ENCODE measurements at places on chromosomes 16 and 17.

GRCh38 chr16:48081656-48082055 lies 74.1 kb downstream of the ABCC12 start:
- no peak for DNase-seq

DNA sequence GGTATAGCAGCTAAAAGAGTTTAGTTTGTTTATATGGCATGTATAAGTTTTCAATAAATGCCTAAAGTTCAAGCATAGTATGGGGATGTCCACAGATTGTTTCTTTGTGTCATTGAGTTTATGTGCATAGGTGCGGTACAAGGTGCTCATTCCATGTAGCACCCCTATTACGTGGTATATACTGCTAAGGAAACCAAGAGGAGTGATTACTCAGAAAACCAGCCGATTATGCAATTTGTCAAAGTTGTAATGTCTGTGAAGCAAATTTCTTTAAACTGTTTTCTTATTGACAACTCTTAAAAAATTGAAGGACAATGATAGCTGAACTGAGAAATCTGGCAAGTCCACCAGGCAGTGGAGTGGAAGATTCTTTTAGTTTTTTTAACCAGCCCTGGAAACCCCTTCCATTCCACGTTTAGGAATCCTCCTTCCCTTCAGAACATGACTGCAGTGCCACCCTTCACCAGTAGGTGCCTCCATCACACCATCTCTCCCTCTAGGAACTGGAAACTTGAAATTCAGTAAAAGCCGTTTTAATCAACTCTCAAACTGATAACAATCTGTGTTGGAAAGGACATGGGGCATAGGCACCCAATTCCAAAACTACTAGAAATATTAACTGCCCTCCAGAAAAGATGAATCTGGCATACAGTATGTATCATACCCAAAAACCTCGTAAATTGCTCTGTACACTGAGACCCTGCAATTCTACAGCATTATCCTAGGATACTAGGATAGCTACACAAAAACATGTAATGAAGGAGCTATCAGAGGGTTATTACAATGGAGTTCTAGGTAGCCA lies 43.5 kb downstream of the REXO5 start:
- peak; percentile 63 for DNase-seq

GRCh38 chr17:72185564-72185963 lies 64.7 kb downstream of the SOX9 start:
- DNase-seq = no peak

- DNase-seq = no peak
These were observed 29.0 kb upstream of the PITPNA start for GRCh38 chr17:1591474-1592090.

DNA sequence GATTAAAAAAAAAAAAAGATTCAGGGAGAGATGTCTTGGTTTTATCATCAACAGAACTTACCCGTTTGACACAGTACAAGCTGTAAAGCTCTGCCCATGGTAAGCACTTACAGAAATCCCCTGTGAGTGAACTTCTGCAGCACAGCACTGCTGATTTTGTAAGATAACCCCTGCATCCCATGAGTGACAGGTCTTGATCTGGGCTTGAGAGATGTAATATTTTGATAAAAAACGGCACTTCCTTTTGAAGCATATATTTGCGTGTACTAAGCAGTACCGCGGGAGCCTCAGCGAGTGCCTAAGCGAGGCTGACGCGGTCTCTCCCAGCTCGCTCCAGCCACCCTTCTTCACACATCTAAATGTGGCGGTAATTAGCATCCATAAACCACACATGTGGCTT lies 50.5 kb downstream of the IKZF3 start:
- DNase-seq = peak; percentile 48

- DNase-seq = no peak
These were observed 141.5 kb downstream of the TRIM37 start for GRCh38 chr17:58965221-58965620.
